ENCODE measurements at places on chromosomes 2 and 18.
A peak's percentile ranks its signal among the peaks of the same experiment; 100 is the strongest.

DNA sequence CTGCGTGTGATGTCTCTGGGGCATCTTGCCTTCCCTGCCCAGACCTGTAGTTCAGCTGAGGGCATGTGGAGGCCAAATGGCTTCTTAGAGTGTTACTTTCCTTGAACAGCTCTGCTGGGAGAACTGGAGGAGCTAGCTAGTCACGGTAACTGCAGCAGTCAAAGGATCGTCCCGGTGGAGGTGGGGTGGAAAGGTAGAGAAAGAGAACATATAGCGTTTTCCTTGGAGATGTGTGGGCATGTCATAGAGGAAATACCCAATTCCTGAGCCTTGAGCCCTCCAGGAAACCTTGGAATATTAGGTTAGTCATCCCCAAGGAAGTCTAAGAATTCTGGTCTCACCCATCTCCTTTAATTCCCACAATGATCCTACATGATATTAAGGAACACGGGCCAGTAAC lies 33.5 kb upstream of the IL37 start:
- DNase-seq: no peak

- peak; percentile 83 for DNase-seq
Observed at GRCh38 chr2:103781313-103781712, 1019.5 kb downstream of the TMEM182 start.

DNA sequence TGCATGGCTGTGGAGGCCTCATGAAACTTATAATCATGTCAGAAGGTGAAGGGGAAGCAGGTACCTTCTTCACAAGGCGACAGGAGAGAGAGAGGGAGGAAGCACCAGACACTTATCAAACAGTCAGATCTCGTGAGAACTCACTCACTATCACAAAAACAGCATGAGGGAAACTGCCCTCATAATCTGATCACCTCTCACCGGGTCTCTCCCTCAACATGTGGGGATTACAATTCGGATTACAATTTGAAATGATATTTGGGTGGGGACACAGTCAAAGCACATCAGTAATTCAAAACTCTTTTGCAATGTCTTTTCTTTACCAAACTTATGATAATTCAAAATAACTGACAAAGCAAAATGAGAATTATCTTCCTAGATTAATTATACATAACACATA lies 8.5 kb upstream of the CCDC68 start:
- no peak for DNase-seq

- peak; percentile 70 for DNase-seq
Observed at GRCh38 chr2:9737053-9737875, 106.0 kb upstream of the TAF1B start.

GRCh38 chr18:36372903-36373311 lies 75.4 kb downstream of the FHOD3 start:
- no peak for DNase-seq

GRCh38 chr2:190435031-190435670 lies 27.0 kb downstream of the MFSD6 start:
- DNase-seq: no peak

DNA sequence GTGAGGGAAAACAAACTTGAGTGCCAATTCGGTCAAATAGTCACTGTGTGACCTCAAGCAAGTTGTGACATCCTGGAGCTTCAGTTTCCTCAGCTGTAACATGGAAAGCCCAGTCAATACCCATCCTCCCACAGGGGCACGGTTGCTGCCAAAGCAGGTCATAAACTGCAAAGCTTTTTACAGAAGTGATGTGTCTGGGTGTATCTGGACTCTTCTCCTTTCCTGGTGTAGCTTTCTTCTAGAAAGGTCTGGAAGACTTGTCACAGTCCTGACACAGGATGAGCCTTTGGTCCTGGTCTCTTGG lies 4.2 kb upstream of the AFF3 start:
- no peak for DNase-seq

DNA sequence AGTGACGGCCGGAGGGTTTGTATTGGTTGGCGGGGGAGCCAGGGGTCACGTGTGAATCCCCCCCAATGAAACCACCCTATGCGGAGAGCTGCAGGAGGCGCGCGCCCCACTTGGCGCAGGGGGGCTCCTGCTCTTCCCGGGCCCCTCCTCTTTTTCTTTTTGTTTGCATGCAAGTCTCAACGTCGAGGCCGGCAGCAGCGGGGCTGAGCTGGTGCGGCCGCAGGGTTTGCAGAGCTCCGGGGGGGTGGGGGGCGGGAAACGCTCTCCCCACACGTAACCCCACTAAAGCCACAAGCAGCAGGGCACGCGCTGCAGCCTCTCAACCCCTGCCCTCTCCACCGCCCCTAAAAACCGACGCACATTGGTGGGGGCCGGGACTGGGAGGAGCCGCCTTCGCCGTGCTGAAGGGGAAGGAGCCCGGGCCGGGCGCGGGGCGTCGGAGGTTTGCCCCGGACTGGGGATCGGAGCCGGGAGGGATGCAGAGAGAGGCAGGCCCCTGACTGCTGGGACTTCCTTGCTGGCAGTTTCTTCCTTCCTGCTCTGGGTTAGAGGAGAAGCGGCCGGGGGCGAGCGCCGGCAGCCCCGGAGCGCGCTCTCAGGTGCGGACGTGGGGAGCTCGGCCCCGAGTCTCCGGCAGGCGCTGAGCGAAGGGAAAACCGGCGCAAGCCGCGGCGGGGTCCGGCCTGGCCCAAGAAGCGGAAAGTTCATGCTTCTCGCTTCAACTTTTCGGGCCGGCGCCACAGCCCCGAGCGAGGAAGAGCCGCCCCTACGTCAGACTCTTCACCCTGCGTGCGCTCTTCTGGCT lies 864 bp downstream of the LBH start:
- DNase-seq: peak; percentile 89

DNA sequence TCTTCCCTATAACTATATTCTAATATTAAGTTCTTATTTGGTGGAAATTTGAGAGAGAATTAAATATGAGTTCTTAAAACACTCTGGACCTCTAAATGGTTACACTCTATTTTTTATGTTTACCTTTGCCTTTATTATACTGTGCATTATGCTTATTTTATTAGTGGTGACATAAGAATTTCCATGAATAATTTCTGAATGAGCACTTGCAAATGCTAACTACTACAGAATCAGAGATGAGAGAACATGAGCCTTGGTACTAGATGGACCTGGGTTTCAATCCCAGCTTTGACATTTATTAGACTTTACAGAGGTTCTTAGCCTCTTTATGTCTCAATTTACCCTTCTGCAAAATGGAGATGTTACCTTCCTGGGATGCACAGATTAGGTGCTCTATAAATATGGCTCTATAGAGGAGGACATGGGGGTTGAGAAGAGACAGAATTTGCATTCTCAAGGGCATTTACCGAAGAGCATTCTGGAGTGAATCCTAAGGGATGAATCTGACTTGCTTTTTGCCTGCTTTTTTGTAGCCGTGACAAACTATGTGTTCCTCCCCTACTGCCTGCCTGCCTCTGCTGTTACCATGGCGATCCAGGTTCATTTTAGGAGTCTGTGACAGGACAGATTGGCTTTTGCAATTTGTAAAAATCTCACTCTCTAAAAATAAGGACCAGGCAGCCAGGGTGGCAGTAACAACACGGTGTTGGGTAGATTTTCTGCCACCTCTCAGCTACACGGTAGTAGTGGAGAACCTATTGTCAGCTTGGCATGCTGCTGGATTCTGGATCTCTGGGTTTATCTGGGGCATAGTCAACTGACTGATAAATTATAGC lies 20.7 kb upstream of the CNRIP1 start:
- no peak for DNase-seq

DNA sequence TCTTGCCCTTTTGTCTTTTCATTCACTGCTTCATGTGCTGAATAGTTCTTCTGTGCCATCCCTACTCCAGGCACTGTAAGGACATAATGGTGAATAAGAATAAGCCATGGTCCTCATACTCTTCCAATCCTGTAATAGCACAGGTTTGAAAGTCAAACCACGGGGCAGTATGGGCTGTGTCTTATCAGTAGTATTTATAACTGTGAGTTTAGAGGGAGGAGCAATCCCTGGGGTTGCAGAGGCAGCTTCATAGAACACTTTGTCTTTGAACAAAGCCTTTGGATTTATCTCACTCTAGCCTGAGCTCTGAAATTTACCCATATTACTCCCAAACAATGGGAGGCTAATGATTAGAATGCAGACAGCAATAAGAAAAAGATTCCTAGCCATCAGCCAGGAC lies 30.2 kb upstream of the ALK start:
- DNase-seq: peak; percentile 1

DNA sequence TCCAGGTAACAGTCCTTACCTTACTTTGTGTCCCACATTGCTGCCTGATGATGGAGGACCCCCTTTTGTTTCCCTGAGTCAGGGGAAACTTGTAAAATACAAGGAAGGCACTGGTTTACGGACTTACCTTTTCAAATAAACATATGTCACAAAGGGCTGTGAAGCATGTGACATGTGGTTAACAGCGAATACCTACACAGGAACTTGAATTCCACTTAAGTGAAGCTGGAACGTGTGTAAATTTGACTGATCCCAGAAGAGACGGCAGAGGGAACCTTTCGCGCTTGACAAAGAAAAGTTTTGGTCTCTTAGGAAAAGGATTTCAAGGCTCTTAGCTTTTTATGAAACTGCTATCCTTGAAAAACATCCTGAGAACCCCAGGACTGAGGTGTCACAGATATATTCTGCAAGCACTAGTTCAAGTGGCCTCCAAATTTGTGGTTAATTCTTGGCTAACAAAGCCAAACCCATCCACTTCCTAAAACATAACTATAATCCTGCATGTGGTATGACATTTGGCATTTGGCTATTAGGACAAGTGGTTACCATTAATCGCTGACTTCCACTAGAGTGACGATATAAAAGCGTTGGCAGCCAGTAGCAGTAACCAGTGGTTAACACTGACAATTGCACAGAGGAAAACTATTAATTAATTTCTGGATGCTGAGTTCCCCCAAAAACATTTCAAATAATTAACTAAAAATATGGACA lies 55.6 kb downstream of the ITGB6 start:
- DNase-seq: no peak

DNA sequence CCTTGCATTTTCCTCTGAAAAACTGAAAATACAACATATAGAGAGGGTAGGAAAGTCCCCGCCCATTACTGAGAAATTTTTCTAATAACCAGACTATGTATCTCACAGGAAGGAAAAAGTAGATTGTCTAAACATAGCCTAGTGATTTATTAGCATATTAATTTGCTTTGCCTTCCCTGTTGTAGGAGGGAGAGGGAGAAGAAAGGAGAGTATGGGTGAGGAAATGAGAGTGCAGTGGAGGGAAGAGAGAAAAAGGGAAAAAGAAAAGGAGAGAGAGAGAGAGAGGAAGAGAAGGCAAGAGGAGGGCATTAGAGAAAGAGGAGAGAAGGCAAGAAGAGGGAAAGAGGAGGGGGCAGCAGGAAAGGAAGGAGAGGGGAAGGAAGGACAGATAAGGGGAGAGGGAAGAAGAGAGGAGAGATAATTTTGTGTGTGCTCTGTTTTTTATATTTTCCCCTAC lies 3.6 kb upstream of the KYNU start:
- no peak for DNase-seq

- DNase-seq: peak; percentile 69
Observed at GRCh38 chr2:118852605-118853128, 5.2 kb upstream of the EN1 start.

GRCh38 chr2:209368406-209368805 lies 55.4 kb upstream of the MAP2 start:
- DNase-seq: no peak

GRCh38 chr2:203022751-203023150 lies 8.1 kb downstream of the NBEAL1 start:
- DNase-seq: no peak

- no peak for DNase-seq
Observed at GRCh38 chr2:157761520-157761919, 114.6 kb downstream of the ACVR1 start.

- DNase-seq: no peak
Observed at GRCh38 chr2:239396881-239397681, 3.7 kb downstream of the HDAC4 start.

DNA sequence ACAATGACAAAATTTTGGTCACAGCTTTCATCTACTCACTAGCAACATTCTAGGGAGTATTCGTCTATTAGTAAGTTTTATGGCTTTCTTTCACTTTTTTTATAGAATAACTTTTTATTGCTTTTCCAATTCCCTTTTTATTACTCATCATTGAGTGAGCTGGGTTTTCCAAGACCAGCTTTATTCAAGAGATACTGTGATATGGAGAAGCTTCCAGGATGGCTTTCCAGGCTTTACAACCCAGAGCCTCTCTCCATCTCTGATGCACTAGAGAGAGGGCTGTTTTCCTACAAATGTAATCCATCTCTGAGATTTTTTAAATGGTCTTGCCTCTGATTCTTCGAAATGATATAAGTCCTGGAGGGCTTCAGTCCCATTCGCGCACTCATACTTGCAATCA lies 118.3 kb downstream of the LDLRAD4 start:
- DNase-seq: no peak

GRCh38 chr18:50869150-50869549 lies 9.8 kb upstream of the ME2 start:
- no peak for DNase-seq

DNA sequence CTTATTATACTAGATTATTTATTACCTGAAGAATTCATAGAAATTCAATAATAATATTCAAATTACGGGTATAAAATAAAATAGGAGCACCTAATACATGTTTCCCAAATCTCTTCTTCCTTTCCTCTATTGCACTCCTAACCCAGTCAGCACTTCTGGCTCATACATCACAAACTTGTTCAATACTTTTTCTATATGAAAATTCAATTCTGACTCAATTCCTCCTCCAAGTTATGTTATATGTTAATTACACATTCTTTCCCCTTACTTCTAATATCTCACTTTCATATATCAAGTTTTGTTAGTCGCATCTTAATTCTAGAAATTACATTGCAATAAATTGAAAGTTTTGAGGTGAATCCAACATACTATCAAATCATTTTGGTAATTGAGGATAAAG lies 17.9 kb upstream of the COL3A1 start:
- no peak for DNase-seq

DNA sequence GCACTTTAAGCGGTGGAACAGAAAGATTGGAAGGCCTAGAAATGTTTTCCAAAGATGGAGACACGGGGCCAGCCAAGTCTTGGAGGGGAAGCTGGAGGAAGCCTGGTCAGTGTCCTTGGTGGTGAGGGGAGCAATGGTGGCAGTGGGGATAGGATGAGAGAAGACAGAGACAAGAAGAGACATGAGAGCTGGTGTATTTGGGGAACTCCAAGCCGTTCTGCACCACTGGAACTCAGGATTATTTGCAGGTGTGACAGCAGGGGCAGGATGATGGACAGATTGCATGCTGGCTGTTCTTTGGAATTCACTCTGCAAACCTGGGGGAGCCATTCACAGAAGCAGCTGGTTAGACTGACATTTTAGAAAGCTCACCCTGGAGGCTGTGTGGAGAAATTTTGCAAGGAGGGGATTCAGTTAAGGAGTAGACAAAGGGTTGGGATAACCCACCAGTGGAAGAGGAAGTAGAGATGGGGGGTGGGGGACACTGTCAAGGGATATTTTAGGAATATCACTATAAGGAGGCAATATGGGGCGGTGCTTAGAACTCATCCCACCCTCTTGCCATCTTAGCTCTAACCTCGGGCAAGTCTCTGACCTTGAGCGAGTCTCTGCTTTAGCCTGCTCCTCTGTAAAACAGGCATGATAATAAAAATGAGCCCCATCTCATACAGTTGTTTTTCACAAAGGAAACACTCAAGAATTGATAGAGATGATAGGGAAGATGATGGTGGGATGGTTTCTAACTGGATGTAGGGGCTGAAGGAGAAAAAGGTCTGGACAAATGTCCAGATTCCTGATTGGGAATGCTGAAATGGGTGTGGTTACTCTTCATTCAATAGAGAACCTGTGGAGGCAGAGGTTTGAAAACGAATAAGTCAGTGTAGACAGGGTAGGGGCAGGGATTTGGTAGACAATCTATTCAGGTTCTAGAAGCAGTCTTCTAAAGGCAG lies 175.8 kb downstream of the MYCN start:
- DNase-seq: no peak

- DNase-seq: no peak
Observed at GRCh38 chr2:240785424-240786335, 34.3 kb downstream of the KIF1A start.

GRCh38 chr2:191020742-191021381 lies 6.9 kb upstream of the STAT1 start:
- DNase-seq: no peak

All from eye (tissue), 1 donor.